ENCODE measurements at places on chromosomes 3 and 15.

- no peak for DNase-seq
Measured at GRCh38 chr3:15361494-15362214, 29.3 kb upstream of the SH3BP5 start.

- DNase-seq, result no peak
Measured at GRCh38 chr15:57114070-57114469, 195.6 kb downstream of the TCF12 start.

DNA sequence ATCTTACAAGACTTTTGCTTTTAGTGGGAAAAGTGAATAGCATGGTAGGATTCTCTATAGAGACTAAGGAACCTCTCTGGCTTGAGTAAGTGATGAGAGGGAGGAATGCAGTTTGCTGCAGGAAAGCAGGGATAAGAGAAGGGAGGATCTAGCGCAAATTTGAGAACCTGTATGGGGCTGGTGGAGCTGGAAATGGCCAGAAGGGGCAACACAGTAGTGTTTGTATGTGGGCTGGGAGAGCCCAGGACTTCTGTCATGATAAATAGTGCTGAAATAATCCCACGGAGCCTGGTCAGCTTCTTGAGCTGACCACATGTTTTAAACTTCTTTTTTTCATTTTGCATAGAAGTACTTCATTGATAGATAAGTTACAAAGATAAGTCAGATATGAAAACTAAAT lies 11.2 kb upstream of the SHC4 start:
- DNase-seq, result no peak

DNA sequence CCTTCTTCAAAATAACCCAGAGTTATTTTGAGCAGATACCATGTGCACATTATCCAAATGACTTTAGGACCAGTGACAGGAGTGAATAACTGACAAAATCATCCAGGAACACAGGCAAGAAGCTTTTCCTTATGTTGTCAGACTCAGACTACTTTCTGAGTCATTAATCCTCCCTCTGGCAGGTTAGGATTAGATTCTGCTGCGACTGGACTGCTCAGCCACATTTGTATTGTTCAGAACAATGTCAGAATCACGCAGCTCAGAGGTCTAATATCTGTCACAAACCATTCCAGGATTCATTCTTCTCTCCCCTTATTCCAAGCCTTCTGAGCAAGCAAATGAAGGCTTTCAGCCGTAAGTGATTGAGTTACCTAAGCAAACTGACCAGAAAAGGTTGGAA lies 34.8 kb upstream of the FAM174B start:
- DNase-seq, result no peak

DNA sequence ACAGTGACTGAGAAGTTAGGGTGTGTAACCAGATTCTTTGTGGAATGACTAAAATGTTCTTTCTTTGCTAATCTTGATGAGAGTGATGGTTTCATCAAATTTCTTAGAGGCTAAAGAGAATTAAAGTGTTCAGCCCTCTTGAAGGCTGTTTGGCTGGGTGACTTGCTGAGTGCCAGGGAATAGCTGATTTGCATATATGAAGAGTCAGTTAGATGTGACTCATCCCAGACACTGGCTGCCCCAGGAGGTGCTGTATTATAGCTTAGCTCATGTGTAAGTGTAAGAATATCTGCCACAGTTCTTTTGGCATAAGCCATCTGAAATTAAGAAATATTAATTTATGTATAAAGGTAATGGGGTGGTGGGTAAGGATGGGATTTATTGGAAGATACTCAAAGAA lies 535.1 kb downstream of the NLGN1 start:
- no peak for DNase-seq

- DNase-seq, result no peak
Measured at GRCh38 chr3:153319705-153320554, 157.9 kb downstream of the RAP2B start.
